ENCODE measurements at places on chromosomes 2 and 18. TPM values are rescaled to one million over a fixed set of nuclear protein-coding genes. Genes with fewer than 3 reads are reported as not detected.

IL36G gene
- 0.31 TPM for total RNA-seq

- no peak for DNase-seq
Observed at GRCh38 chr18:79335833-79336360, 59.8 kb upstream of the NFATC1 start.

- DNase-seq: no peak
Observed at GRCh38 chr2:195639959-195640358, 17.1 kb upstream of the SLC39A10 start.

SFXN5 gene
- 20.5 TPM for total RNA-seq

DNA sequence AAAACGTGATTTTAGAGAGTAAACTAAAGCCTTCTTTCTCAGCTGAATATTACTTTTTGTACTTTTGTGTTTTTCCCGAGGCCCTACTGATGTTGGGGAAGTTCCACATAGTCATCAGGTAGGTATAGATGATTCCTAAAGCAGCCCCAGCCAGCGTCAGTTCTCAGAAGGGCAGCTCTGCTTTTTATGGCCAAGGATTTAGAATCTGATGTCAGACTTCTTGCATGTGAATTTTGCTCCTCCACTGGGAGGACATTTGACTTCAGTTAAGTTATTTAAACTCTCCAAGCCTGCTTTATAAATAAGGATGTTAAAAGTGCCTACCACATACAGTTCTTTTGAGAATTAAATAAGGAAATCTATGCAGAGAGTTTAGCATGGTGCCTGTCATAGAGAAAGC lies 130.8 kb downstream of the NCKAP5 start:
- DNase-seq: no peak
